ENCODE measurements at places on chromosomes 6 and 20.

DNA sequence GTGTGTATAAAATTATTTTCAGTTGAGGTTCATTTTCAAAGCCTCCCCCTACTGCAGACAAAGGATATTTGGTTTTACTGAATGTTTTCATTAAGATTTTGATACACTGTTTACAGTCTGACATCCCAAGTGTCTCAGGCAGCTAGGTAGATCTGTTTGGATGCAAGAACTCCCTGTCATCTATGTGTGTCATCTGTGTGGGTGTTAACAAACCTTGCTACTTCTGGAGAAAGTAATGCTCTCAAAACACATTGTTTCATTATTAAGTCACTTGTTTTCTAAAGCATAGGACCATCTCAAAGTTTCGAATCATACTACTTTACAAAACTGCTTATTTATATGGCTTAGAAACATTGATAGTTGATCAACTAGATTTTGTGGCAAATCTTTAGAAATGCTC, 114.5 kb upstream of the TMEM170B start:
- no peak for DNase-seq

- DNase-seq, result no peak
Observed at GRCh38 chr6:142331075-142331551, 29.3 kb downstream of the ADGRG6 start.

DNA sequence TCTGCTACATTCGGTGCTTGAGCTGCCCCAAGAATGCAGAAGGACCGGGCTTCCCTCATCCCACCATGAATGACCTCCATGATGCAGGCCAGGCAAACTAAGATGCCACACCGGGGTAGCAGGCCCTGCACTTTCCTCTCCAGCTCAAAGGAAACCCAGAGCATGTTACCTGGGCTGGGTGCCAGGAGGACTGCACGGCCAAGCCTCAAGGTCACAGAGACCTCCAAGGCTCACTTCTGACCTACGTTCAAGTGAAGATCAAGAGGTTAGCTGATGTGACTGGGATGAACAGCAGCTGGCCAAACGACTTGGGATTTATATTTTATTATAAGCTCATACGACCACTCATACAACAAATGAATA, 501.8 kb downstream of the CD83 start:
- DNase-seq, result no peak

DNA sequence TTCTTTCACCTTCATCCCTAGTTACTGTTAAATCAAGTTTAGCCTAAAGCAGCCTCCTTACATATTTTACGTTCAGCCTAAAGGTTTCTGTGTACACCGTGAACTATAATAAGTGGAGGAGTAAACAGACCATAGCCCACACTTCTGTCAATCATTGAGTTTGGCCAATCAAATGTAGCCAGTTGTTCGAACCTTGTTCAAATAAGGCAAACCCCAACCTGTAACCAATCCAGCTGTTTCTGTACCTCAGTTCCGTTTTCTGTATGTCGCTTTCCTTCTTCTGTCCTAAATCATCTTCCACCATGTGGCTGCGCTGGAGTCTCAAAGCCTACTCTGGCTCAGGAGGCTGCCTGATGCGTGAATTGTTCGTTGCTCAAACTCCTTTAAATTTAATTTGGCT, 1.8 kb upstream of the FBXO30 start:
- DNase-seq, result no peak

DNA sequence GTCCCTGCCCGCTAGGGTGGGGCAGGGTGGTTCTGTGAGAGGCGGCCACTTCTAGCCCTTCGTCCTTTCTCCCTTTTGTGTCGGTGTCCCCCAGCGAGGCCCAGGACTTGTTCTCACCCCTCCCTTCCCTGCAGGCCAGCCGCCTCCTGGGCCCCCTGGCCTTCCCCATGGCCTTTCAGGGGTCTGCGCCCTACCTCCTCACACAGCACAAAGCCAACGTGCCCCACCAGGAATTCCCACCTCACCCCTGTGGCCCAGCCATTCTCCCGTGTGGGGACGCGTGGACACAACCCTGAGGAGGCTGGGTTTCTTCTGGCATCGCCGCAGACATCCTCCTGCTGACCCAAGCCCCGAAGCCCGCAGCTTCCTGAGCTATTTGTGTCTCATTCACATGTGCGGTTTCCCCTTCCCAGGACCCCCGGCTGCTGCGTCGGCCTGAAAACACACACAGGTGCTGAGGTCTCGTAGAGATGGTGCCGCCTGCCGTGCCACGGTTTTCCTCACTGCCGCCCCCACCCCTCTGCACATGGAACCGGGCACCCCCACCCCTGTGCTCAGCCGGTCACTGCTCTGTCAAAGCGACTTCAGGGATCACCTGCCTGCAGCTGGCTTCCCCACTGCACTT, 375.8 kb downstream of the CDH4 start:
- DNase-seq, result no peak

GRCh38 chr6:105849746-105850145, 236.4 kb upstream of the PRDM1 start:
- DNase-seq, result no peak

DNA sequence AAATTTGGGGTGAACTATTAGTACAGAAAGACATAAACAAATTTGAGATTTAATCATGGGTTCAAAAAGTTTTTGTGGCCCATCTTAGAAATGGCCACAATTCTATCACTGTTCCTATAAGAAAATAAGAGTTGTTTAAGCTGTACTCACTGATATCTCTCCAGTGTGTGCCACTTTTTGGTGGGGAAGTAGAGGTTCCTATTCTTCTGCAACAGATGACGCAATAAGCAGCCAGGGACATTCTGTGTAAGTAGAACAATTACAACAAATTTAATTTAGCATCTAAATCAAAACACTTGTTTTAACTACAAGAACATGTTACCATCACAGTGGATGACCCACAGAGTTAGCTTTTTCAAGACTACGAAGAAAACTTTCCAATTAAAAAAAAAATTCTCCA, 9.9 kb downstream of the SERAC1 start:
- no peak for DNase-seq

DNA sequence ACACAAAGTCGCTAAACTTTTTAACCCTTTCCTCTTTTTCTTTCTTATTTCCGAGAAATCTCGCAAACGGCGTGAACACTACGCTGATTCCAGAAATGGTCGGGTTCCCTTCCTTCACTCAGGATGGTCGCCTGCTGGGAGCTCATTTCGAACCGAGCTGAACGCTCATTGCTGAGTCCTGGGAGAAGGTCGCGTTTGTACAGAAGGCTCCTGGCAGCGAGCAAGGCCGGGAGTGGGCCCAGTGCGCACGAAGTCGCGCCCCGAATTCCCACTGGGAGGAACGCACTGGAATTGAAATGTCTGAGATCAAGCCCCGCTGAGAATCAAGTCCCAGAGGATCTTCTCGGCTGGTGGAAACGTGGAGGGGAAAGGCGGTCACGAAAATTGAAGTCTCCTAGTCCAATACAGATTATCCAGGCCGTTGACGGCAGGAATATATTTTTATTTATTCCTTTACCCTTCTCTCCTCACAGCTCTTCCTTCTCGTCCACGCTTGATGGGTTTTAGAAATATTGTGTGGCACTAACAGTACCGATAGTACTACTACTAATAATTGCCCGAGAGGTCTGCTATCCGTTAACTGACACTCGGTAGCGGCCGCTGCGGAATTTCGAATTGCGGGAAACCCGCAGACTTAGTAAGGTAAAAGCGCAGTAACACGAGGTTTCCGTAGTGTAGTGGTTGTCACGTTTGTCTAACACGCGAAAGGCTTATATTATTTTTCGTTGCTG, 207.2 kb upstream of the ZNF184 start:
- DNase-seq, result no peak

- no peak for DNase-seq
Observed at GRCh38 chr6:32604434-32604877, 14.8 kb upstream of the HLA-DRB1 start.

GRCh38 chr6:10414756-10415616, at the start of gene TFAP2A:
Gene TFAP2A (minus strand): TSS chr6:10415074. CDS start chr6:10414991, 83 bp downstream.
- no peak for DNase-seq

- DNase-seq, result no peak
Observed at GRCh38 chr6:122449069-122449468, 22.5 kb downstream of the SERINC1 start.

- DNase-seq, result no peak
Observed at GRCh38 chr6:90062667-90063066, 168.4 kb downstream of the GJA10 start.

DNA sequence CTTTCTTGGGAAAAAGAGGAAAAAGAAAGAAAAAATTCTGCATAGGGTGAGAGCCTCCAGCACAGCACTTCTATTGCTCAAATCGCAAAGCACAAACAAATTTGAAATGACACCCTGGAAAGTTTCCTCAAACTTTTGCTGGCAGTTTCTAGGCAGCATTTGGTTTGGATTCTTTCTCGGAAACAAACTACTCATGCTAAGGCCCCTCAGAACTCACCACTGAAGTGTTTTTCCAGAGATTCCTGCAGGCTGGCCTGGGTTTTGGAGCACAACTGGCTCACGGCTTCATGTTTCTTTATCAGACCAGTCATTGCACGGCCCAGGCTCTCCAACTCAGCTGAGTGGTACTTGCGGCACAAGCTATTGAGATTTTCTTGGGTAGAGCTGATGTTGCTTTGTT, 237.8 kb downstream of the SYNE1 start:
- DNase-seq, result no peak

DNA sequence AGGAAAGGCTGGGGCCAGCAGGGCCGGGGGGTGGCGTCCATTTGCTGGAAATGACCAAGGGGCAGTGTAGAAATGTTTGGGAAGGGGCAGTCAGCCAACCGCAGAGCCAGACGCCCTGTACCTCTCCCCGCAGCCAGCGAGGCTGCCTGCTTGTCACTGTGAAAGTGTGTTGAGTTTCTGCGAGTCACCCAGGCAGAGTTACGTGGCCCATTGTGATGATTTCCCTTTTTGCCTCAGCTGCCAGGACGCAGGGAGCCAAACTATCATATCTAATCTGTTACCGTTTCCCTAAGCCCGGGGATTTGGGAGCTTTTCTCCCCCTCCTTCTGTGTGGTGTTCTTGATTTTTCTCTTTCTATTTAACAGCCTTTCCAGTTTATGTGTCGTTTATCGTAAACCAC, 67.9 kb upstream of the STX16 start:
- DNase-seq, result no peak

DNA sequence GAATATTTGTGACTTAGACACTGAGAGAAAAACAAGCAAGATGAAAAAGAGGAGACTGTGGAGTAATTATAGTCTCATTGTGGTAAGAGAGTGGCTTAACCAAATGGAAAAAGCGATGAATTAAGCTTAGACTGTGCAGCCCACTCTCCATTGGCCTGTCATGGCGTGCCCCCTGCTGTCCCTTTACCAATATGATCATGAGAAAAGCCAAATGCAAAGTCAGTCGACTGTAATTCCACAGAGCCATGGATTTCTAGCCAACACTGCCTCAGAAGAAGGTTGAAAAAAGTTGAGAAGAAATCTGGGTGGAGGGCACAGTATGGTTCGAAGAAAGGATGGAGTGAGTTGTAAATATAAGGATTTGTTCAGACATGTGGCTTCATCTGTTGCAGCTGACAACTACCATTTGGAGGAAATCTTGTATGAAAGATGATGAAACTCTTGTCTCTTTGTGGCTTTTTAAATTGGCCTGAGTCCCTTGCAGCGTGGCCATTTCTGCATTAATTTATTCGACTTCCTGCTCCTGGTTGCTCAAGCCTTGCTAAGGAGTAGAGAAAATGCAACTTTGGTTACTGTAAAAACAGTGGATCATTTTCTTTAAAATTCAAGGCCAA, 251.4 kb downstream of the DOK5 start:
- DNase-seq, result no peak
